ENCODE measurements at places on chromosomes 7 and 10.
A peak's percentile ranks its signal among the peaks of the same experiment; 100 is the strongest.

DNA sequence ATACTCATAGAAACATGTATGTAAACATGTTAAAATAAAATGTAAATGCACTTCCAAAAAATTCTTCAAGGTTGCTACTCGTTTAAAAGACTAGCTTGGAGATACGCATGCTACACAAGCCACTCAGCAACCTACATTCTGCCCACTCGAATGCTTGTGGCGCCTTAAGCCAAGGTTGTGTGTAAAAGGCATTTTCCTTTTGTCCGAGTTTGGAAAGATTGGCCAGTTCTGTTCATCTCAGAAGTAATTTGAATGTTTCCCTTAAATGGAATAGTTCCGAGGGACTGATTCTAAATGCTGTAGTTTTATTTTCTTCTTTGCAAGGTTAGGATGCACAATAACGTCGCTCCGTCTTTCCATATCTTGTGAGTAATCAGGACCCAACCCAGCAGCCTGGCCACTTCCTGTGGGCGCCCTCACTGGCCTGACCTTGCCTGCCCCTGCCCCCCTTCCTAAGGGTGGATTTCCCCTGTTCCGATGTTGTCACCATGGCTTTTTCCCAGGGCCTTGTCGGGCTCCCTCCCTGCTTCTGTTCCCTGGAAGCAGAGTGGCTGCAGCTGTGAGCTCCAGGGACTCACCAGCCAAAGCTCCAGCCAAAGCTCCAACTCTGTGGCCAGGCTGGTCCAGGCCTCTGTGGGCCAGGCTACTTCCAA is 70.6 kb downstream of the PTPRE start:
- peak; percentile 3 for DNase-seq

- no peak for DNase-seq
These were observed 264.7 kb upstream of the TEX47 start for GRCh38 chr7:89060234-89060633.

DNA sequence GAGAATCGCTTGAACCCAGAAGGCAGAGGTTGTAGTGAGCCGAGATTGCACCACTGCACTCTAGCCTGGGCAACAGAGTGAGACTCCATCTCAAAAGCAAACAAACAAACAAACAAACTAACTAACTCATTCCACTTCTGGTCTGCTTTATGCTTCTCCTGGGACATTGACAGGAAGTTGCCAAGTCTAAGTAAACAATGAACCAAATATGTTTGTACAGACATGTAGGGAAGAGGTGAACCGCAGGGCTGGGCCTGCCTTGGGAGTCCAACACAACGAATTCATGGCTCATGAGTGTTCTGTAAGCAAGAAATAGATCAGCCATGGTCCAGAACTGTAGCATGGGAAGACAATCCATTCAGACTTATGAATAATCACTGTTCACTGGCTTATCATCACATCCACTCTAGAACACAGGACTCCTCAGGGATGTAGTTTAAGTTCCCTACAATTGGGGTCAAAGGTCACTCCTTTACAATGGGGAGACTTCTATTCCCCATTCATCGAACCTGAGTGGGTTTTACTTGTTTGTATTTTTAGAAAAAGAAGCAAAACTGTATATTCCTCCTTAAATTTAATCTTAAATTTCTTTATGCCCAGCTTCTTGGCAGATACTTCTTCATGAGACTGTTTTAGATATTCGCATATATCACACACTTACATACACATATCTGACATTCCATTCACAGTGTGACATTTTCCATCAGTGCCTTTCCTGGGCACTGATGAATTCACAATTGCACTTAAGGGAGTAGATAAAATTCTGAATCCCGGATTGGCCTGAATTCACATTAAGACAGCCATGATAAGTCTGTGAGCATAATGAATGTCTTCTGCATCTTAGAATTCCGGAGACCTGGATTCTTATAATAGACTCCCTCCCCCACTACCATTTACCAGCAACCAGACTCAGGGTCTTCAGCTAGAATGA is 159.1 kb upstream of the EEPD1 start:
- no peak for DNase-seq

- DNase-seq, result no peak
These were observed 10.2 kb upstream of the C10orf67 start for GRCh38 chr10:23354630-23355279.

GRCh38 chr7:105951597-105951996 is 11.5 kb upstream of the CDHR3 start:
- no peak for DNase-seq

- DNase-seq, result no peak
These were observed 27.6 kb upstream of the MKRN1 start for GRCh38 chr7:140506788-140507464.

GRCh38 chr10:84902553-84902952 is 574.2 kb downstream of the CCSER2 start:
- DNase-seq, result no peak

DNA sequence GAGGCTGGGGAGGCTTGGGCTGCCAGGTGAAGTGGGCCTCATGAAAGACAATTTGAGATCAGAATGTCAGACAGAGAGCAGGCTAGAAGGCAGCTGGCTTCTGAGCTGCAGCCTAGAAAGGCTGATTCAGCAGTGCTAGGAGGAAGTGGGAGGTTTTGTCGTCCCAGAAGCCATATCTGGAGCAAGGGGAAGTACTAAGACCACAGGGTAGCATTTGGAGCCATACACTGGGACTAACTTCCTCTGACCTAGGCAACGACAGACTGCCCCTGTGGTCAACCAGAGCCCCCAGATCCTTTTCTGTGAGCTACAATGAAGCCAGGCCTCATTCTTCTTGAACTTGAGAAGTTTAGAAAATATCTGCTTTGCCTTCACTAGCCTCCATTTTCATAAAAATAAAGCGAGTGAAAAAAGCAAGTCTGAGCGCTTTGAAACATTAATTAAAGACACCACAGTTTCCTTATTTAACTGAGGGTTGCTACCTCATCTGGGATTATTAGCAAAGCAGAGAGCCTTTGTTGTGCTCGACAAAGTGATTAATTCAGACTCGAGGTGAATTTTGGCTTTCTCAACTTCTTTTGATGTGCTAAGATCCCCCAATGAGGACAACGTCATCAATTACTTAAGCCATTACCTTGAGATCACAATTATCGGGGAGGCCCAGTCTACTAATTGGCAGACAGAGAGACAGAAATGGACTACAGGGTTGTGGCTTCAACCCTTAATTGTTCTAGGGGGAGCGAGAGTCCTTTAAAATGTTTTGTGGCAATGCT is 26.6 kb downstream of the TBXAS1 start:
- peak; percentile 30 for DNase-seq

DNA sequence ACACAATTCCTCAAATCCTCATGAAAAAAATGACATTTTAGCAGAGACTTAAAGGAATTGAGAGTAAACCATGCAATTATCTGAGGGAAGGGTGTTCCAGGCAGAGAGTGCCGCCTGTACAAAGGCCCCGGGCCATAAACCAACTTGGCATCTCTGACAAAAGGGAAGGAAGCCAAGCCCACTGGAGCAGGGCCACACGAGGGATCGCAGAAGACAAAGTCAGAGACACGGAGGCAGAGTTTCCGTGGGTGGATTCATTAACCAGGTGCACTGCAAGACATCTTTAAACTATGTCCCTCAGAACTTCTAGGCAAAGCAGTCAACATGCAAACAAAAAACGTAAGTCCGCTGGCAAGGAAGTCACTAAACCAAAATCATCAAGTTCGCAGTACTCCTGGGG is 92.0 kb downstream of the SFMBT2 start:
- DNase-seq, result no peak

- no peak for DNase-seq
These were observed 52.7 kb downstream of the DENND11 start for GRCh38 chr7:141649137-141649864.

GRCh38 chr7:106793015-106793975 is 71.8 kb upstream of the PIK3CG start:
- peak; percentile 60 for DNase-seq

DNA sequence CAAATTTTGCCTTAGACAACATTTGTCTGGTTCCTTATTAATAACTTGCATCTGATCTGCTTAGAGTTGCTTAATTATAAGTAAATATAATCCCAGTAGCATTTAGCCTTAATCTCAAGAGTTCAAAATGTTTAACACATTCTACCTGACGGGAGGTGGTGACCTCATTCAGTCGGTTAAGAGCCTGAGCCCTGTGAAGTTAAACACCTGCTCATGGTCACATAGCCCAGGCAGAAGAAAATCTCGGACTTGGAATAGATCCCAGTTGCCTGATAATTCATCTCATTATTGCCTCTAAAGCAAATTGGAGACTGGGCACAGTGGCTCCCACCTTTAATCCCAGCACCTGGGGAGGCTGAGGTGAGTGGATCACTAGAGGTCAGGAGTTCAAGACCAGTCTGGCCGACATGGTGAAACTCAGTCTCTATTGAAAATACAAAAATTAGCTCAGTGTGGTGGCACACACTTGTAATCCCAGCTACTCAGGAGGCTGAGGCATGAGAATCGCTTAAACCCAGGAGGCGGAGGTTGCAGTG is 18.6 kb upstream of the ASCC1 start:
- no peak for DNase-seq

DNA sequence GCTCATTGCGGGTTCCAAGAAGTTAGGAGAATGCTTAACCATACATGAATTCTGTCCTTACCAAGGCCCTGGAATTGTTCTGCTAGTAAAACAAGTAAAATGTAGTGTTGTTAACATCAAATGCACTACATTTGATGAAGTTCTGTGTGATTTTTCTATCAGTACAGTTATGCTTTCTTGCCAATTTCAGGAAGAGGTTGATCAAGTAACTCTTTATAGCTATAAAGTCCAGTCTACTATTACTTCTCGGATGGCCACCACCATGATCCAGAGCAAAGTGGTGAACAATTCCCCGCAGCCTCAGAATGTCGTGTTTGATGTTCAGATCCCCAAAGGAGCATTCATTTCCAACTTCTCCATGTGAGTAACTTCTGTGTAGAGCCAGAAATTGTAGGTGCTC is 5.7 kb downstream of the ITIH2 start:
- no peak for DNase-seq

DNA sequence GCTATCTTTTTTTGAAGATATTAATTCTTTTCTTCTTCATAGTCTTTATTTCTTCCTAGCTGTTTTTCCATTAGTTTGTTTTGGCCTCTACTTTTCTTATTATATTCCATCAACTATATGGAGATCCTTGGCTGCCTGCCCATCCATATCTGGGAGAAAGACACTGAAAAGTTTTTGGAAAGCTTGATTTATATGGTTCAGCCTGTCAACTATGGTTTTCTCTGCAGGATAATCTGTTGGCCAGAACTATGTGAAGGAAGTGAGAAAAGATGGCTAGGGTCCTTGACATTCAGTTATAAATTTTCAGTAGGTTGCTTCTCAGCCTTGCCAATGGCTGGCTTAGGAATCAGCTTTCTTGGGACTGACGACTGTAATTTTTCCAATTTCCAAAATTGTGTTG is 10.0 kb upstream of the CDK14 start:
- DNase-seq, result no peak

DNA sequence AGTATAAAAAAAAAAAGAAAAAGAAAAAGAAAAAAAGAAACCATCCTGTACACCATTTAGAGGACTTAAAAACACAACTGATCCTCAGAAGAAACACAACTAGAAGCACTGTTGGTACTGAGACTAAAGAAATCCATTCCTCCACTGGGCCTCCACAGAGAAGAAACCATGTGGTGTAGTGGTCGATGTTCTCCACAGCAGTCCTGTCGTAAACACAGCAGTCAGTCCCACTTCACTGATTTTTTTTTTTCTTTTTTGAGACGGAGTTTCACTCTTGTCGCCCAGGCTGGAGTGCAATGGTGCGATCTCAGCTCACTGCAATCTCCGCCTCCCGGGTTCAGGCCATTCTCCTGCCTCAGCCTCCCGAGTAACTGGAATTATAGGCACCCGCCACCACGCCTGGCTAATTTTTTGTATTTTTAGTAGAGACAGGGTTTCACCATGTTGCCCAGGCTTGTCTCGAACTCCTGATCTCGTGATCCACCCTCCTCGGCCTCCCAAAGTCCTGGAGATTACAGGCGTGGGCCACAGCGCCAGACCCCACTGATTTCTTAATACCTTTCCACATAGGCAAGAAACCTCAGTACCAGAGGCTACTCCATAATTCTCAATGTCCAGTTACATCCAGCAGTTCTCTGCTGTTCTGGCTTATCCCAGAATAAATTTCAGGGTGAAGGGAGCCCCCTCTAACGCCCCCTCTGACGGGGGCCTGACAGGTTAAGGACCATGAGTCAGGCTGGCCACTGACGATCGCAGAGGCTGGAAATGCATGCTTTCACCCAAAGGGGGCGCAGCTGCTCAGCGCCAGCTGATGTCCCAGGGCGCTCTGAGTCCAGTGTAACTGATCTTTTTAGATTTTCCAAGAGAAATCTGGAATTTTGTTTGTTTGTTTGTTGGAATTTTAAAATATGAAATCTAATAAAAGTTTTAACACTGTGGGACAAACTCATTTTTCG is 24.8 kb upstream of the FFAR4 start:
- peak; percentile 16 for DNase-seq

GRCh38 chr7:68384581-68384980 is 1213.7 kb upstream of the AUTS2 start:
- no peak for DNase-seq

GRCh38 chr10:17215782-17216122 is 12.3 kb upstream of the VIM start:
- no peak for DNase-seq

- no peak for DNase-seq
These were observed 96.7 kb upstream of the IKZF1 start for GRCh38 chr7:50207686-50208255.

GRCh38 chr7:22771872-22772228 is 44.9 kb downstream of the IL6 start:
- no peak for DNase-seq

GRCh38 chr7:129457101-129457500 is 22.9 kb downstream of the STRIP2 start:
- DNase-seq, result no peak

GRCh38 chr7:110470420-110470819 is 620.5 kb upstream of the LRRN3 start:
- no peak for DNase-seq
